Stimulated activated naive CD8-positive, alpha-beta T cell treated with anti-CD3 and anti-CD28 coated beads, Interleukin-15, Interleukin-2, amounts not matched to agents 100 U/mL and 50 U/mL, for 24 hours (primary cell): ENCODE measurements at places on chromosomes 11 and 22.

DNA sequence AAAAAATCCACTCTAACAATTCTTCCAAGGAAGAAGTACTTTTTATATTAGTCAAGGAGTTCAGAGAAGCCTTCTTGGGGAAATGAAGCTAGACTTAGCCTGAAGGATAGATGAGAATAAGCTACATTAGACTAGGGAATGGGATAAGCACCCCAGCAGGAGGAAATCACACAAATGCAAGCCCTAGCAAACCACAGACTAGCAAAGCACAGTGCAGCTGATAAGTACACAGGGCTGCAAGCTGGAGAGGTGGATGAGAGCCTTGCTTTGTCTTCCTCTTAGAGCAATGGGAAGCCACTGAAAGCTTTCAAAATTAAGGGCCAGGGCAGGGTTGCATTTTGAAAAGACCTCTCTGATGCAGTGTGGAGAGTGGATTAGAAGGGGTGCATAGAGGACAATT is 946.2 kb downstream of the LRRC4C start:
- no peak for DNase-seq

- no peak for DNase-seq
Observed at GRCh38 chr11:95886462-95886861, 37.4 kb downstream of the MTMR2 start.

- no peak for DNase-seq
Observed at GRCh38 chr22:46515208-46516111, 22.0 kb downstream of the CELSR1 start.

DNA sequence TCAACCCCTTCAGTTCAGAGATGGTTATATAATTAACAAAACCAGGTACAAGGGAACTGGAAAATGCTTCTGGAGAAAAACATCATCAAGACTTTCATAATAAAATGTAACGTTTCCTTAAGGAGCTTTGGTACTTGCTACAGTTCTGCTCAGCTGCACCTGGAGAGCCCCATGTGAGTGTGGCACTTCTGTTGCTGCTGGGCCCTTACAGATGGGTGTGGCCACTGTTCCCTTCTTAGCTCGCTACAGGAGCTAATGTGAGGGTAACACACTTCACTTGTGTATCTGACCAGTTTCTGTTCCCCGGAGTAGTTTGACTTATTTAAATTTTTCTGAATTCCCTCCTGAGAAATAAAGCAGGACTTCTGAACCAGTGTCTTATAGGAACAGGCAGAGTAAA is 4.0 kb downstream of the POU2AF3 start:
- no peak for DNase-seq

DNA sequence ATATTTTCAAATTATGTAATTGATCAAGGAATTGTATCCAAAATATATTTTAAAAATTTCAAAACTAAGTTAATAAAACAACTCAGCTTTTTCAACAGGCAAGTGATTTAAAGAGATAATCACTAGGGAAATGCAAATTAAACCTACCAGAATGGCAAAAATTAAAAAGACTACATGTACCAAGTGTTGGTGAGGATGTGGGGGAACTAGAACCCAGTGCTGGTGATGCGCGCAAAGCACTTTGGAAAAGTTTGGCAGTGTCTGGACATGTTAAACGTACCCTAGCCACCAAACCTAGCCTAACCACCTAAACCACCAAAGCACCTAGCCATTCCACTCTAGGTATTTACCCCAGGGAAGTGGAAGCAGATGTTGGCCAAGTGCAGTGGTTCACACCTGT is 22.9 kb downstream of the PACSIN2 start:
- no peak for DNase-seq

- no peak for DNase-seq
Observed at GRCh38 chr11:64210301-64211020, 3.9 kb downstream of the FERMT3 start.

DNA sequence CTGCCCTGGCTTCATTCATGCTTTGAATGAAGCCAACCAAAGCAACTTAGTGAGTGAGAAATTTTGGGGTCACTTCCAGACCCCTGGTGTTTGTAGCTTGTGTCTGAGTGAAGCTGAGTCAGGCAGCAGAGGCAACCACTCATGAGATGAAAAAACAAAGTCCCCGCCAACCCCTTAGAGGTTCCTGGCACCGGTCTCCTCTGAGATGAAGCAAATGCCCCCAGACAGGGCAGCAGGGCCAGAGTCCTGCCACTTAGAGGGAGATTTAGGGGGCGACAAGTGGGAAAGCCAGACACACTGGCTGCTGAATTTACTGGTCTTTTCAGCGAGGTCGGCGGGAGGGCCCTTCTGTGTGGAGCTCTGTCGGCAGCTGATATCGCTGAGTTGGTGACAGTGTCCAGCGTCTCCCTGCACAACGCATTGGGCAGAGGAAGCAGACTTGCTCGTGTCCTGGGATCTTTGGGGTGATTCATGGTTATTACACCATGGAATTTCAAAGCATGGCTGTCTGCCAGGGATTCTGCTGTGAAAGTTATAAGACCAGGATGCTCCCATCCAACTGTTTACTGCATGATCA is 482.6 kb downstream of the MIAT start:
- DNase-seq: no peak

- DNase-seq: no peak
Observed at GRCh38 chr11:119472856-119473222, 49.9 kb upstream of the THY1 start.

DNA sequence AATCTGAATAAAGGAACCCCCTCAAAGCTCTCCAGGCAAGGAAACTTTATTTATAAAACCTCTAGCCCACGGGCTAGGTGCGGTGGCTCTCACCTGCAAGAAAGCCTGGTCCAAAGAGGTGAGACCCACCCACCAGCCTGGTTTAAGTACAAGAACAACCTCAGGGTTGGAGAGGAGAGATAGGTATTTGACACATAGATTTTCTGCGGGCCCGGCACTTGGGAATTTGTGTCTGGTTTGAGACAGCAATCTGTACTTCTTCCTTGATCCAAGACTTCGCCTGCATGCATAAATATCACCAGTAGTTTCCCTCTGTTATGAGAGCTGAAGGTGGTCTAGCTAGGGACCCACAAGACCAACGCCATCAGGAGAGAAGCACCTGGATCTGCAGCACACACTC is 73.2 kb upstream of the CAPRIN1 start:
- no peak for DNase-seq

GRCh38 chr11:337711-338110 is 17.1 kb upstream of the IFITM3 start:
- no peak for DNase-seq

GRCh38 chr22:17343766-17344165 is 25.5 kb upstream of the CECR2 start:
- DNase-seq: no peak

DNA sequence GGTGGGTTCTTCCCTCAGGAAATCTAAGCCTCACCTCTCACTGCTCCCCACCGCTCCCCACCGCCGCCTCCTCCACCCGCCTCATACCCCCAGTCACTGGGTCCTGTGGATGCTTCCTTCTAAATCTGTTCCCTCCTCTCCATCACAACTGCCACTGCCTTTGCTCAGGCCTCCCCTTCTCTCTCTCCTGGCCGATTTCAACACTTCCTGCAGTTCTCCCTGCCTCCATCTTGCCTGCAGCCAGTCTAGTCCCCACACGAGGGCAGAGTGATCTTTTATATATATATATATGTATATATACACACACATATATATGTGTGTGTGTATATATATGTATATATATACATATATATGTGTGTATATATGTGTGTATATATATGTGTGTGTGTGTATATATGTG is 27.8 kb downstream of the CREB3L1 start:
- DNase-seq: no peak

GRCh38 chr11:24705474-24705873 is 208.6 kb downstream of the LUZP2 start:
- no peak for DNase-seq

DNA sequence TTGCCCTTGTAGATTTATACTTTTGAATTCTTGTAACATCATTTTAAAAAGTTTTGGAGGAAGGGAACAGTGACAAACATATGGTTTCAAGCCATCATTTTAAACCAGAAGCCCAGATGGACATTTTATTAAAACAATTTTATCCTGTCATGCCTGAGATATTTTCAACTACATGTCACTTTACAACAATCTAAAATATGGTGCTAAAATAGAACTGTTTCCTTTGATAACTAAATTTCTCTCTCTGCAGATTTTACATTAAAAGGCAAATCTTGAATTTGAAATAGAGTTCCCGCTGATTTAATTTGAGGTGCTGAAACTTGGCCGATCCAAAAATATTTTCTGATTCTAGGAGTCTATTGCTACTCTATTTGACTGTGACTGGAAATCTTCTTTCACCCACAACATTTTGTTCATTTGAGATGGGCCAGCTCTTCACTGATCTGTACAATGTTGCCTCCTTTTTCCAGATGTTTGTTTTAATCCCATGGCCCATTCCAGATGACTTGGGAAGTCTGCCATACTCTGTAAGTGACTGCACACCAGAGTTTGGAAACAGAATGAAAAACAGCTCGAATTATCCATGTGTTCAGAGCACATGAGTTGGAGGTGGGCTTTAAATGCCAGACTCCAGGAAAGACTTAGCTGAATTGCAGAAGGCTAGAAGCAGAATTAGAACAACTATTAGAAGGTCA is 402.5 kb downstream of the TMEM135 start:
- no peak for DNase-seq

DNA sequence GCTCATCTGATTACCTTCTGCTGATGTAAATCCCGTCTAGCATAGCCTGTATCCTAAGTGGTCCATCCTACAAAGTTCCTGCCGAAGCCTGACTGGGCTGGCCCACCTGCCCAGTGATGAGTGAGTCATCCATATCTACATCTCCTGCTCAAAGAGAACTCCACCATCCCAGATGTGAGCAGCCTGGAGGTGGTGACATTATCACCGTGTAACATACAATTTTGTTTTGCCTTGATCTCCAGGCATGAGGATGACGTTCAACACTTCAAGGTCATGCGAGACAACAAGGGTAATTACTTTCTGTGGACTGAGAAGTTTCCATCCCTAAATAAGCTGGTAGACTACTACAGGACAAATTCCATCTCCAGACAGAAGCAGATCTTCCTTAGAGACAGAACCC is 5.6 kb downstream of the TMA7B start:
- DNase-seq: no peak

- DNase-seq: peak; percentile 63
Observed at GRCh38 chr22:36339171-36340065, 48.3 kb downstream of the MYH9 start.

DNA sequence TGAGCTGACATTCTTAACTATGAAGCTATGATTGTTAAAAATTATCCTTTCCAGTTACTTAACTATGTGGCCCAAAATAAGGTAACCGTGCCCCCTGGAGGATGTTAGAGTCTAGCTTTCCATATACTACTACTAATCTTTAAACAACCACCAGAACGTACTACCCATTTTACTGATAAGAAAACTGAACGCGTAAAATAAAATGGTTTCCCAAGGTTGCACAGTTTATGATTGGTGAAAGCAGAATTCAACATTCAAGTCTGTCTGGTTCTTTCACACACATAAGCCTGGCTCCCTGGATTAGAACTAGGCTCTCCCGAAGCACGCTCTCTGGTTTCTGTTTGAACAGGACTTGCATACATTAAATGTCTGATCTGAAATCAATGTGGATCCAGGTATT is 437.8 kb upstream of the CCDC90B start:
- peak; percentile 8 for DNase-seq

GRCh38 chr11:44356351-44356750 is 46.4 kb upstream of the ALX4 start:
- no peak for DNase-seq
